ENCODE measurements at places on chromosomes 4 and X.

- DNase-seq = no peak
Measured at GRCh38 chr4:185311113-185311888, 84.4 kb downstream of the LRP2BP start.

GRCh38 chr4:164856396-164856795 lies 20.6 kb upstream of the APELA start:
- no peak for DNase-seq

- no peak for DNase-seq
Measured at GRCh38 chrX:28847423-28847822, 260.2 kb downstream of the IL1RAPL1 start.

- peak; percentile 6 for DNase-seq
Measured at GRCh38 chr4:2425386-2426068, 6.8 kb downstream of the CFAP99 start.

Data from osteoblast (primary cell).